ENCODE measurements at places on chromosomes 3 and 15.

GRCh38 chr3:79306934-79307570 lies 460.7 kb downstream of the ROBO1 start:
- DNase-seq = no peak

DNA sequence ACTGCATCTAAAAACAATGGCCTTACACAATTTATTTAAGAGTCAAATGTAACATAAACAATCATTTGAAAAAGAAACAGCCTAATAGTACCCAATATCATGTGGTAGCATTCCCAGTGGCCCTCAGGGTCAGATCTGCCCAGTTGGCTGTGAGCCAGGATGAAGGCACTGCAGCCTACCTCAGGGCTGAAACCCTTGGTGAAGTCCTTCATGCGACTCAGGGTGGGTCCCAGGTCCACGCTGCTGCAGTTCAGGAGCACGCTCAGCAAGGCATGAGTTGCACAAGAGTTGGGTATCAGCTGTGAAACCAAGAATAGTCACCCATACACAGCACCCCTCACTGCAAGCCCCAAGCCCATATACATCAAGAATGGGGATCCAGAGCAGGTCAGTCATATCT lies 37.1 kb downstream of the SEMA3G start:
- no peak for DNase-seq

DNA sequence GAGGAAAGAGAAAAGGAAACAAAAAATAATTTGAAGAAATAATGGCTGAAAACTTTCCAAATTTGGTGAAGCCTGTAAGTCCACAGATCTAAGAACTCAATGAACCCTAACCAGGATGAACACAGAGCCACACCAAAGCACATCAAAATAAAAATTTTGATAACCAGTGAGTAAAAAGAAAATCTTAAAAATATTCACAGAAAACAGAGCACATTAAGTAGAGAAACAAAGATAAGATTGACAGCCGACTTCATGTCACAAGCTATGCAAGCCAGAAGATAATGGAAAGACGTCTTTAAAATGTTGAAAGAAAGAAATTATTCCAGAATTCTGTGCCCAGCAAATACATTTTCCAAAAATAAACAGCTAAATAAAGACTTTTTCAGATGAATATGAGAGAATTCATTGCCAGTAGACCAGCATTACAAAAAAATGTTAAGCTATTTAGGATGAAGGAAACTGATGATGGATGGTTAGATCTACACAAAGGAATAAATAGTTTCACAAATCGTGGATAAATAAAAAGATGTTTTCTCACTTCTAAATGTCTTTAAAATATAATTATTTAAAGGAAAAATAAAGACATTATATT lies 140.2 kb upstream of the SKOR1 start:
- DNase-seq = no peak

- DNase-seq = no peak
These were observed 232.2 kb downstream of the ADAMTS17 start for GRCh38 chr15:100109486-100110035.

GRCh38 chr3:46843508-46843907 lies 19.7 kb downstream of the MYL3 start:
- no peak for DNase-seq

DNA sequence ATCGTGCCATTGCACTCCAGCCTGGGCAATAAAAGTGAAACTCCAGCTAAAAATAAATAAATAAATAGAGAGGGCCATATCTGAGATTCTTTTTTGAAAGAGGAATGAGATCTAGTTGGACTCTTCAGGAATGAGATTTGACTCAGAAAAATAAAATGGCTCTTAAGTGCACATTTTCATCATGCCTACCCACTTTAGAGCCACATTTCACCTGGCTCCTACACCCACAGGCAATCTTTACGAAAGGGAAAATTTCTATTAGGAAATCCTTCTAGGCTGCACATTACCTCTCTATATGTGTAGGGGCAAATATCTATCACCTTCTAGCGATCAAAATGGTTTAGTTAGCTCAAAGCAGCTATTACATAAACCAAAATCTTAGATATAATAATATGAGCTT lies 16.9 kb upstream of the NLGN1 start:
- no peak for DNase-seq

GRCh38 chr3:125261031-125261430 lies 48.5 kb upstream of the SLC12A8 start:
- DNase-seq = no peak

DNA sequence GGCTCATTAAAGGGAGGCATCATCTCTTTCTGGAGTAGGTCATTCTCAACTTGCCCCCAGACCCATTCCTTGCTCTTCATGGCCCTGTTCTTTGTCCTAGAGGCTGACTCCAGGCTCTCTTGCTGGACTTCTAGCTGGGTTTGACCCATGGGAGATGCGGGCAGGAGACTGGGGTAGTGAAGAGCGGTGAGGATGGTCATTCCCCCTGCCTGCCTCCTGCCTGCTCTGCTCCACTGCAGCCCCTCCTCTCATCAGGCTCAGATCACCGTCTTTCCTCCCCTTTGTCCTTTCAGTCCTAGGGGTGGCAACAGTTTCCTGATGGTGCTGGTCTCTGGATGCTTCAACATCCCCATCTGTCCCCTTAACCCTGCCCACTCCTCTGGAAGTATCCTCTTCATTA lies 170.9 kb downstream of the ABHD5 start:
- no peak for DNase-seq

- no peak for DNase-seq
These were observed 236.6 kb downstream of the TBC1D5 start for GRCh38 chr3:17505856-17506255.

- no peak for DNase-seq
These were observed 20.4 kb upstream of the PCOLCE2 start for GRCh38 chr3:142909282-142909681.

GRCh38 chr3:152621006-152621868 lies 213.7 kb upstream of the P2RY1 start:
- DNase-seq = no peak

GRCh38 chr15:72890043-72890442 lies 106.5 kb upstream of the ADPGK start:
- DNase-seq = no peak

GRCh38 chr15:78626381-78626995 lies 5.7 kb upstream of the CHRNA3 start:
- DNase-seq = no peak

GRCh38 chr3:6601374-6601773 lies 259.5 kb upstream of the GRM7 start:
- no peak for DNase-seq

DNA sequence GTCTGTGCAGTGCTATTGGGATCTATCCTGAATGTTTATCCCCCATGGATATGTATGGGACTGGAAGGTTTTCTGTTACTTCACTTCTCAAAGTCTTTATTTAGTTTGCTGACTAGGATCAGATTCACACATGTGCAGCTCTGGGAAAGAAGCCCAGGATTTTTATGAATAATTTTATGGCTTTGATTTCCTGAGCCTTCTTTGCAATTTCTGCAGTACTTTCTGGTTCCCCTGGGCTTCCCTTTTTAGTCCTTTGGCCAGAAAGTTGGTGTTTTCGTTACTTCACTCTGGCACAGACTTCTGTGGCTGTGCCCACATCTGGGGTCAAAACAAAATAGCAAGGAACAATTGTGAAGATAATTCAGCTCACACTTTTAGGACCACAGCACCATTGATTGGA lies 721.0 kb downstream of the OTOL1 start:
- no peak for DNase-seq

- DNase-seq = no peak
These were observed 18.7 kb downstream of the RASGRF1 start for GRCh38 chr15:79071901-79072300.

DNA sequence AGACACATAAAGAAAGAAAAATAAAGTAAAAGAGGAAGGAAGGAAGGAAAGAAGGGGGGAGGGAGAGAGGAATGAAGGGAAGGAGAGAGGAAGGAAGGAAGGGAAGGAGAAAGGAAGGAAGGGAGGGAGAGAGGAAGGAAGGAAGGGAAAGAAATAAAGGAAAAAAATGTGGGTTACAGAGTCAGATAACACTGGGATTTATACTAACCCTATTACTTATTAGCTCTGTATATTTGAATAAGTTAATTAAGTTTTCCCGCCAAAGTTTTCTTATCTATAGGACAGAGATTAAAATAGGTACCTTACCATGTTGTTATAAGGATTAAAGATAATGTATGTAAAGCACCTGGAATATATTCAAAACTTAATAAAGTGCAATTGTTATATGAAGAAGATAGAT lies 439.3 kb upstream of the KCNMB2 start:
- no peak for DNase-seq

- DNase-seq = peak; percentile 70
These were observed at the start of gene STT3B for GRCh38 chr3:31532587-31533168. Gene STT3B (plus strand): TSS chr3:31532925. CDS start chr3:31532999, 74 bp downstream.

DNA sequence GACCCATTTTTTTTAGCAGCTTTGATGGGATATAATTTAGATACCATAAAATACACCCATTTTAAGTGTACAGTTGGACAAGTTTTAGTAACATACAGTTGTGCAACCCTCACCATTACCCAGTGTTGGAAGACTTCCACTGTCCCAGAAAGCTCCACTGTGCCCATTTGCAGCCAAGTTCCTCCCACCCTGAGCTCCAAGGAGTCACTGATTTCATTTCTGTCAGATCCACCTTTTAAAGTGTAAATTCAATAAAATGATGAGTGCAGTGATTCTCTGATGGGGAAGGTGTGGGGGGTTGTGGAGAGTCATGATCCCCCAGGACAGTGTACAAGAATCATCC lies 93.2 kb upstream of the IGF1R start:
- DNase-seq = no peak

DNA sequence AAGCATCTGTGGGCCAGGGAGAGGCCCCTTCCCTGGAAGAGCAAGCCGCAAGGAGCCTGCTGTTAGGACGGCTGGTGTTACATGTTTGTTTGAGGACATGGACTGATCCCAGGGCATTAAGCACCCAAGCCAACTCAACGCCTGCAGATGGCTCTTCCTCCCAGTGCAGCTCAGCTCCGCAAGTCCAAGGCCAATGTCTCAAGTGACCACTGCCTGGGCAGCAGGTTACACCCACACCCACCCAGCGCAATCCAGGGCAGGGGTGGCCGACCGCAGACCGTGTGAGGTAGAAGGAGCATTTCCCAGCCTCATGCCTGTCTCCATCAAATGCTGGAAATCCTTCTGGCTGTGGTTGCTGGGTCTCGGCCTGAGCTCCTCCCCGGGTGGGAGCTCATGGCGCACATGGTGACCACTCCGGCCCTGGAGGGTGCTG lies 14.5 kb downstream of the GP5 start:
- no peak for DNase-seq

- no peak for DNase-seq
These were observed 179.3 kb downstream of the FNDC3B start for GRCh38 chr3:172218350-172219323.

DNA sequence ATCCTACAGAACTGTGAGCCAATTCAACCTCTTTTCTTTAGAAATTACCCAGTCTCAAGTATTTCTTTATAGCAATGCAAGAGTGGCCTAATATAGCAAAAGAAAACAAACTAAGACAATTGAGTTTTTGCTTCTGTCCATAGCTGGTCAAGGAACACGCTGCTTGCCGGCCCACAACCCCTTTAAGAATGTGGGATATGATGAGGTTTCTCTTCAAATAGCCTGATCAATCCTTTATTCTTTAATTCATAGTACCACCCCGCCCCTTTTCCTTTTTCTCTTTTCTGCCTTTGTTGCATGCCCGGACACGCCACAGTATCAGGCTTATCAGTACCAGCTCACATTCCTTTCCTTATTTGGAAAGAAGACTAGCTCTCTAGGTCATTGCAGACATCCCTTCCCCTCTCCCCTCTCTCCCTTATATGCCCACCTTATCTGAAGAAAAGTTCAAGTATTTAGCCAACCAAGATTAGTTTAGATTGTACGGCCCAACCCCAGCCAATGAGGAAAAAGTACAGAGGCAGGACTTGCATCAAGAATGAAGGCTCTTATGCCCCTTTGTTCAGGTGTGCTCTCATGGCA lies 404.5 kb downstream of the OCA2 start:
- no peak for DNase-seq

DNA sequence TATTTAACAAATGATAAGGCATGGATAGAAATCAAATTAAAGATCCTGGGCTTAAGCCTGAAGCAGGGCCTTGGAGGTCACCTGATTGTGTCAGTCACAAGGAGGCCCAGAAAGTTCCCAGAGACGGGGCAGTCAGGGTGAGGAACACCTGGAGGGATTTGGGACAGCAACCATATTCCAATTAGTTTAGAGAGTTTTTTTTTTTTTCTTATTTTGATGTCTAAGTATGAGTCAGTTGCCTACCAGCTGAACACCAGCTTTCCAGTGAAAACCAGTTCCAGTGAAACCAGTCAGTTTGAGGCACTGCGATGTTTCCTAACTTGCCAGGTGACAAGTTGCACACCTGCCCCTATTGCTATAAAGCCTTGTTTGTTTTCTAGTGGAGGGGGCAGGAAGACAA lies 350.7 kb upstream of the AZI2 start:
- no peak for DNase-seq

DNA sequence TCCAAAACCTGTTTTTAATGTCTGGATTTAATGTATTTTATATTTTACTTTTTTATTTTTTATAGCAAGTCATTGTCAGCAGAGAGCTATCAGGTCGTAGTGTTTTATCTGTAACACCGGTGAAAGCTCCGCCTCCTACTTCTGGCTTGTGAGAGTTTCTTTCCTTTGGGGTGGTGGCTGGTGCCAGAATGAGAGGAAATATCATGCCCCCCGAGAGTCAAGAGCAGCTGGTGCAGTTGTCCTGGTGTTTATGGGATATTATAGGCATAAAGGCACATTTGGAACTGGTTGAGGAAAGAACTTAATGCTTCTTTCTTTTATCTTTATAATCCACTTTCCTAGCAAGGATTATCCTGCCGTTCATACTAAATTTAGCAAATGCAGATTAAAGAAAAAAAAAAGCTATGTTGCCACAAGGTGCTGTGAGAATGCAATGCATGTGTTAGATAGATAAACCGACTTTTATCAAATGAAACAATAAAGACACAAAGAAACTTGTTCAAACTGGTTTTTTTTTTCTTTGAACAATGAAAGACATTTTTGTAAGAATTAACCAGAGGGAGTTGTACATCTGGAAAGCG lies 260.1 kb upstream of the PLSCR5 start:
- no peak for DNase-seq

GRCh38 chr3:53140847-53141845 lies 10.9 kb upstream of the RFT1 start:
- DNase-seq = no peak

- no peak for DNase-seq
These were observed 430.5 kb downstream of the OCA2 start for GRCh38 chr15:27668471-27669220.

- DNase-seq = no peak
These were observed 189.7 kb upstream of the STT3B start for GRCh38 chr3:31343075-31343474.

Measured in stimulated activated CD4-positive, alpha-beta T cell treated with anti-CD3 and anti-CD28 coated beads, Interleukin-4, amount 100 ng/mL, for 48 hours (primary cell).